ENCODE measurements at places on chromosomes 12 and 14. TPM values are rescaled to one million over a fixed set of nuclear protein-coding genes. Genes with fewer than 3 reads are reported as not detected.

Gene OVCH1
- total RNA-seq: not detected

GRCh38 chr12:128109236-128109635 lies 157.7 kb upstream of the TMEM132C start:
- no peak for DNase-seq

DNA sequence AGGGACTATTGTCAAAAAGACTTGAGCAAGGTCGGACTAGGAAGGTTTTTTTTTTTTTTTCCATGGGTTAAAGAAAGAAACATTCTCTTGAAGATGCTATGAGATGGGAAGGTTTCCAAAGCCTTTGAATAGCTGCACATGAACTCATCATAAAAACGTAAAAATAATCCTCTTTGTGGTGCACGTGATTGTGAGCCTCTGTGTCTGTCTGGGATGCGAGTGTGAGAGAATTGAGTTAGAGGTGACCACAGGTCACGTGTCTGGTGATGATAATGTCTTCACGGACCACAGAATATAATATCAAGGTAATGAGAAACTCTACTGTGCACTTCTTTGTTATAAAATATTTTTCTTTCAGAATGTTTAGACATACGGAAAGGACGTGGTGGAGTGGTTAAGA lies 24.3 kb upstream of the ADGRD1 start:
- DNase-seq: no peak

DNA sequence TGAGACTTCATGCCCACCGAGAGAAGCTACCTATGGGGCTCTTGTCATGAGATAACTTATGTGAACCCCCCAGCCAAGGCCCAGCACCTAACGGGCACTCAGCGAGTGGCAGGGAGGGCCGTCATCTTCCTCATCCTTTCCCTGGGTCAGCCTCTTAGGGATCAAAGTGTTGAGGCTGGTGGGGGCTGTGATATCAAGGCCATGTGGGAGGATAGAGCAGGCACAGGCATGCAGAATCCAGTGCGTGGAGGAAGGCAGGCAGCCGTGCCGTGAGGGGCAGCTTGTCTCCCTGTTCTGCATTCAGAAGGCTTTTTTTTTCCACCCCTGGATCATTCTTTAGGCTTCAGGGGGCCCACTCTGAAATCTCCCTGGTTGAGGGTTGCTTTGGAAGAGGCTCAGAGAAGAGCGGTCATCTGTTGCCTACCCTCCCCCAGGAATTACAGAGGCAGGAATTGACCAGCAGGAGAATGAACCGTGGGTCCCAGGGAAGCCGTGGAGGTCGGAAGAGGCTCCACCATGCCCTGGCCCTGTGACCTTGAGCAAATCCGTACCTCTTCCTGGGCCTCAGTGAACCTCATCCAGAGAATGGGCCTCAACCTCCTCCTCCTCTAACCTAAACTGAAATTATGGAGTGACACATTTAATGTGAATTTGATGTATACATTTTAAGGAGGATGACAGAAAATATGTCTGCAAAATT lies 62.8 kb downstream of the BEGAIN start:
- peak; percentile 19 for DNase-seq

Gene HOXC13
- 0.11 TPM for total RNA-seq

Gene KRT85
- total RNA-seq: not detected

- DNase-seq: no peak
Measured at GRCh38 chr12:77796775-77797174, 33.9 kb upstream of the NAV3 start.

DNA sequence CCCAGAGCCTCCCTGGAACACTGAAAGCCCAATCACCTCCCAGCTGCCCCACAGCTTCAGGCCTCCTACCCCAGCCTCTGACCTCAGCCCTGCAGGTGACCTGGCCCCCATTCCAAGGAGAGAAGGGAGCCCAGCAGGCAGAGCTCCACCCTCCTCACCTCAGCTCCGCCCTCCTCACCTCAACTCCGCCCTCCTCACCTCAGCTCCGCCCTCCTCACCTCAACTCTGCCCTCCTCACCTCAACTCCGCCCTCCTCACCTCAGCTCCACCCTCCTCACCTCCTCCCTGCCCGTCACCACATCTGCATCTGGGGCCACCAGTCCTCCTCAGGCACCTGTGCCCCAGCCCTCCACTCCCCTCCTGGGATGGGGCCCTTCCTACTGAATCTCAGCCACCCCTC lies 112.2 kb upstream of the SFSWAP start:
- peak; percentile 74 for DNase-seq
